OCI-M1 (cell line): ENCODE measurements at places on chromosomes 6 and 20.

DNA sequence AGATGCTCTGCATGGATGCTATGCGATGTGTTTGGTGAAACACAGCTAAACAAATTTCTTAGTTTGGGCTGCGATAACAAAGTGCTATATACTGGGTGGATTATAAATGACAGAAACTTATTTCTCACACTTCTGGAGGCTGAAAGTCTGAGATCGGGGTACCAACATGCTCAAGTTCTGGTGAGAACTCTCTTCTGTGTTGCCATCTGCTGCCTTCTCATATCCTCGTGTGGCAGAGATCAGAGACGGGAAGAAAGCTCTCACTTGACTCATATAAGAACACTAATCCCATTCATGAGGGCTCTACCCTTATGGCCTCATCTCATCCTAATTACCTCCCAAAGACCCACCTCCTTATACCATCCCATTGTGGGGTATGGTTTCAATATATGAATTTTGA lies 162.0 kb upstream of the DTNBP1 start:
- DNase-seq: no peak

- DNase-seq: no peak
Measured at GRCh38 chr6:96777113-96777512, 60.2 kb downstream of the GPR63 start.

DNA sequence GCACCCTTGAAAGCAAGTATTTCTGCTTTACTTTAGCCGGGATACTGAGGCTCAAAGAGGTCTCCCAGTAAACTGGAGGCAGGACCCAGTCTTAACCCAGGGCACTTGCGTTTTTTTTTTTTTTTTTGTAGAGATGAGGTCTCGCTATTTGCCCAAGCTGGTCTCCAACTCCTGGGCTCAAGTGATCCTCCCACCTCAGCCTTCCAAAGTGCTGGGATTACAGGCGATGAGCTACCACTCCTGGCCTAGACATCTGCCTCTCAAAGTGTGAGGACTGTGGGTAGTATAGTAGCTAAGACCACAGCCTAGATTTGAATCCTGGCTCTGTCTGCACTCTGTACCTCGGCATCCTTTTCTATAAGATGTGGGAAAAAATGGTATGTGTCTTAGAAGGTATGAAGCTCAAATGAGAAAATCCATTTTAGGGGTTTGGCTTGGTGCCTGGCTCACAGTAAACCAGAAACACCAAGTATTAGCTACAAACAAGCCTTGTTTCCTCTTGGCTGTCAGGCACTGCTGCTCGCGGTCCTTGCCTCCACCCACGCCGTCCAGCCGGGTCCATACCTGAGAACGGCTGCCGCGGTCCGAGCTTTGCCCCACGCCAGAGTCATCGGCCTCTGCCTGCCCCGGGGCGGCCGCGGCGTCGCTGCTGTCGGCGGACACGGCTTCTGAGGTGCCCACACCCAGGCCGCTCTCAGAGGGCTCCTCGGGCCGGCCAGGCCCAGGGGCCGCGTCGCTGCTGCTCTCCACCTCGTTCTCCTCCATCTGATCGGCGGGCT lies 1.2 kb downstream of the ZNF335 start:
- DNase-seq: peak; percentile 39

GRCh38 chr6:17714879-17715851 lies 8.4 kb upstream of the NUP153 start:
- peak; percentile 82 for DNase-seq

- DNase-seq: no peak
Measured at GRCh38 chr6:132253211-132253610, 148.1 kb downstream of the MOXD1 start.

GRCh38 chr6:113980937-113981554 lies 10.1 kb upstream of the HDAC2 start:
- peak; percentile 49 for DNase-seq

GRCh38 chr6:117739869-117740268 lies 64.6 kb downstream of the NUS1 start:
- no peak for DNase-seq

DNA sequence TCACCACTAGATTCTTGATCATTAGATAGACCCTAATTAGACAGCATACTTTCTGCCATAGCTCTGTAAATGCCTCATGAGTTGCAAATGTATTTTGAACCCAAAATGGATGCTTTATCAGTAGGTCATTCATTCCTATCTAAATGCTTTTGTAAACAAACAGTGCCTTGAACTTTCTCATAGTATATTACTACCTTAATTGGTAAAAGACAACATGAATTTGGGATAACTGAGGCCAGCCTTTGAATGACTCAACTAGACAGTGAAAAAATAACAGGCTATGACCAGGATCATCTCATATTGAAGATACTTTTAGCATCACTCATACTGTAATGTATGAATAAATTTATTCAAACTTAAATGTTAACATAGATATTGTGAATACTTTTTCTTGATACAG lies 37.0 kb upstream of the PRL start:
- DNase-seq: no peak

- peak; percentile 88 for DNase-seq
Measured at GRCh38 chr6:65546894-65547293, 160.1 kb downstream of the EYS start.

GRCh38 chr6:100236389-100236788 lies 228.3 kb downstream of the SIM1 start:
- no peak for DNase-seq

- DNase-seq: no peak
Measured at GRCh38 chr6:6892744-6893583, 214.8 kb upstream of the RREB1 start.

GRCh38 chr6:83514866-83515466 lies 2.6 kb downstream of the PRSS35 start:
- DNase-seq: peak; percentile 77

DNA sequence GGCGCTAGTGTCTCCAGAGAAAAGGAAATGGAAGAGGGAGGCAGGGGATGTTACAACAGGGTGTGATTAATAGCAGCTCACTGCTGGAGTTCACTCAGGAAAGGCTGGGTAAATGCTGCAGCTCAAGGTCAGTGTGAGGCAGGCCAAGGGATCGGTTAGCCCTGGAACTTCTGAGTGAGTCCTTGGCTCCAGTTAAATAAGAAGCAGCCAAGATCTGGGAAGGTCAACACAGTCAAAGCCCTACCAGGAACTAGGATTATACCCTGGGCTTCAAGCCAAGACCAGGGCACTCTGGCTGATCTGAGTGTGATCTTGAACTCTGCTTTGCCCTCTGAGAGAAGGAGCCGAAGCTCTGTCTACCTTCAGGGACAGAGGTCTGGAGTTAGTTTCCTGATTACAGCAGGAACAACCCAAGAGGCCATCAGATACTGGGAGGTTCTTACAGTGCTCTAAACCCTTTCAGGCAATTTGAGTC lies 44.3 kb downstream of the TPD52L1 start:
- DNase-seq: peak; percentile 48

DNA sequence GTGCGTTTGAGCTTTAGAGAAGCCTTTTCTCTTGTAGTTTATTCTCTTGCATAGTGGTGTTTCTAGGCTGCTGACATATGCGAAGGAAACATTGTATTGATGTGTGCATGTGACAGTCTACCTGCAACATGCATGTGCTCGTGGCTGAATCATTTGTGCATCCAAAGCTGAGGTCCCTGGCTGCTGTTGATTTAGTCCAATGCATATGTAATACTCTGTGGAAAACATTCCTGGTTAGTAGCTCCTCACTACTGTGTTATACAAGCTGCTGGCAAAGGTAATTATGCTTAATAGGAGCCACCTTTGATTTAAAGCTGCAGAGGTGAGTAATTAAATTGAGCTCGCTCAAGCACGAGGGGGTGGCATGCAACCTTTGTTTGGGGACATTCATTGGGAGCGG lies 24.5 kb downstream of the TSHZ2 start:
- no peak for DNase-seq

DNA sequence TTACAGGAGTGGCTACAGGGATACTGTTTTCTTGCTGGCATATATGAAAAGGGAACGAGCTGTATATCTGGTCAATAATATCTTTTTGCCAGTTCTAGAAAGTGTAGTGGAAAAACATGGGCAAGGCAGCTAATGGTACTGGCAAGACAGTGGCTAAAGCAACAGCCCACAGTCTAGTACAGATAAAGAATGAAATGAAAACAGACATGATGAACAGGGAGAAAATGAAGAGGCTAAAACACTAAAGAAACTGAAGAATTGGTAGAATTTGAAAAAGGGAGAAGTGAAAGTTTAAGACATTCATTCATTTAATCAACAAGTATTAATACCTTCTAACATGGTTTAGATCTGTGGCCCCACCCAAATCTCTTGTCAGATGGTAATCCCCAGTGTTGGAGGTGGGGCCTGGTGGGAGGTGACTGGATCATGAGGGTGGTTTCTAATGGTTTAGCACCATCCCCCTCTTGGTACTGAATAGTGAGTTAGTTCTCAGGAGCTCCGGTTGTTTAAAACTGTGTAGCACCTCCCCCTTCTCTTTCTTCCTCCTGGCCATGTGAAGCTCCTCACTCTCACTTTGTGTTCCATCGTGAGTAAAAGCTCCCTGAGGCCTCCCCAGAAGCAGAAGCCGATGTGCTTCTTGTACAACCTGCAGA lies 18.1 kb downstream of the FAM184A start:
- peak; percentile 49 for DNase-seq

DNA sequence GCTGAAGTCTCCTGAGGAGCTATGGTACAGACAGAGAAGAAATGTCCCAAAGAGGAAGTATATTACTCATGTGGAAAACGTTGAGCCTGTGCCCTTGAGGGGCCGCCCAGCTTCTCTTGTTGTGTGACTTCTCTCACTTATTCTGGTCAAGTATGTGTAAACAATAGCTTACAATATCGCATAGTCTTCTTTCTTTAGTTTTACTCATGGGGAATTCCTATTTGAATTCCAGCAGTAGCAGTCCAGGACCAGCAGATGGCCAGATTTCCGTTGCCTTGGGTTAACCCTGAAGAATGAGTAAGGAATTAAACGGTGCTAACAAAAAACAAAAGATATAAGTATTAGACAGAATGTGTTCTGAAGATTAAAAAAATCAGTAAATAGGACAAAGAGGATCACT lies 522.0 kb upstream of the GJE1 start:
- no peak for DNase-seq

- no peak for DNase-seq
Measured at GRCh38 chr6:28977341-28978132, 27.6 kb downstream of the ZNF311 start.

DNA sequence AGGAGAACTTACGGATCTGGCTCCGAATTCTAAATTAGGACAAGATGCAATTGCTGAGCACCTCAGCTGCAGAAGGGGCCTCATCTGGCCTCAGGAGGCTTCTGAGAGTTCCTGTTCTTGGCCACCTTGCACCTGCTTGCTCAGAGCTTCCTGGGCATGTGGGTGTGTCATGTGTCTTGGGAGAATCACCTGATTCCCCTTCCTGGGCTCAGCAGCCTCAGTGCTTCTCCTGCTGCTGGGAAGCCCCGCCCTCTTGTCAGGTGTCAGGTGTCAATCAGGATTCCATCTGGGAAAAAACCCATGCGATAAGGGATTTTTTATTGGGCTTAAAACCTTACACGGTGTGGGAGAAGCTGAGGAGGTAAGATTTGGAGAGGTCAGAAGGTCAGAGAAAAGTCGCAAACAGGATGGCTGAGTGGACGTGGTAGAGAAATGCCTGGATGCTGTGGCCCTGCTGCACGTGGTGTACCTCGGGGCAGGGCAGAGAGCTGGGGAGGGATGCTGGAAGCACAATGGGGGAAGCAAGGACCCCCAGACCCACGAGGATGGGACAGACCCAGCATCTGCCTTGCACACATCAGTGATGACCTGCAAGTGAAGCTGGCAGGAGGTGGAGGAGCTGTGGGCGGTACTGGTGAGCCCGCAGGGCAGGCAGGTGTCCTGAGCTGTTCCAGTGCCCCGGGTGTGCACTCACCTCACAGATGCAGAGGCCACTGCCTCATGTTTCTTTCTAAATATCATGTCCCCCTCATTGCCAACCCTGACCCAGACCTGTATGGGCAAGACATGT lies 170.8 kb downstream of the CDH4 start:
- no peak for DNase-seq

GRCh38 chr20:50027611-50028105 lies 44.9 kb downstream of the SNAI1 start:
- no peak for DNase-seq

- DNase-seq: no peak
Measured at GRCh38 chr20:64191002-64191401, 26.8 kb downstream of the MYT1 start.

- no peak for DNase-seq
Measured at GRCh38 chr6:140773276-140773675, 1359.4 kb upstream of the GJE1 start.

DNA sequence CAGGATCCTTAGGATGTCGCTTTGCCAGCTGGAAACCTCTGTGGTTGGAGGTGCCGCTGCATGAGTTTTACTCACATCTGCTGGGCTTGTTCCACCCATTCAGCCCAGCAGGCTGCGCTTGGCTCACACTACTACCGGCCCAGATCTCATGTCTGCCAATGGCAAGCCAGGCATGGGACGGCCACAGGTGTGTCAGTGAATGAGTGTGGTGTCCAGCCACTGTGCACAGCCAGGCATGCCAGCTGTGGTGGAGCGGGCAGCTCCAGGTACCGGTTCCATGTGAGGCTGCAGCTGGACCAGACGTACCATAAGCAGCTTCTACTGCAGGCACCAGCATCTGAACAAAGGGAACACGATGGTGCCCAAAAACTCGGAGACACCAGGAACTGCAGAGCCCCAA lies 33.1 kb upstream of the ASF1A start:
- no peak for DNase-seq

- DNase-seq: peak; percentile 18
Measured at GRCh38 chr6:166540631-166541331, 45.7 kb downstream of the RAMACL start.

- DNase-seq: peak; percentile 9
Measured at GRCh38 chr6:109865968-109866367, 112.1 kb upstream of the GPR6 start.
